ENCODE measurements at places on chromosomes 3 and 15. TPM values are rescaled to one million over a fixed set of nuclear protein-coding genes. Genes with fewer than 3 reads are reported as not detected.

SEMA3B gene
- 1.5 TPM for total RNA-seq

CHL1 gene
- total RNA-seq, result 8.1 TPM

MEGF11 gene
- 0.51 TPM for total RNA-seq

CNTN6 gene
- total RNA-seq, result 0.05 TPM

ARID3B gene
- total RNA-seq, result 6.6 TPM

PLSCR2 gene
- total RNA-seq, result not detected

CYP8B1 gene
- 21.2 TPM for total RNA-seq

CCDC33 gene
- total RNA-seq, result not detected

SYNPR gene
- not detected for total RNA-seq

- DNase-seq, result no peak
Observed at GRCh38 chr3:146838221-146838620, 233.1 kb upstream of the PLSCR5 start.

DNA sequence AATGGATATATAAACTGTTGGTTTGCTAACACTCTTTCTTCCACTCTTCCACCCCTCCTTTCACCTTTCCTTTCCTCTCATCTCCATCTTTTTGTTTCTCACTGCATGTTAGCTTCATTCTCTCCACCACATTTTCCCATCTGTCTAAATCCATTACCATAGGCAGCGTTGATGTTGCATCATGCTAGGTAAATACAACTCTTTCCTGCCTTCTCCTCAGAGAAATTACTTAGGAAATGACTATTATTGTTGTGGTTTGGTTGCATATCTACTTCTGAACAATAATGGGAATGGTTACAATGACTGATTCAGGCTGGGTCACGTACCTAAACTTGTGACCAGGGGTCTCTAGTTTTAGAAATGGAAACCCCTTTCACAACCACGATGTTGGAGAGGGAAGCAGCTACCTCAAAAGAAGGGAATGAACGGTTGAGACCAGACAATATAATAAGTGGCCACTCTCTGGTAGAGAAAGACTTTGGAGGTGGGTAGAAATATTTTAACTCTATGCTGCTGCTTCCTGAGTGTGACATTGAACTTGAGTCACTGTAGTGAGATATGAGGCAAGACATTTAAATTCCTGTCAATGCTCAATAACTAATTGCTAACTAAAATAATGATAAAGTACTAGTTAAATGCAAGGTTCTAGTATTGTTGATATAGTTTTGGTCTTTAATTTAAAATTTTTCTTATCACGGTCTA, 314.1 kb upstream of the TGFBR2 start:
- DNase-seq, result no peak

- no peak for DNase-seq
Observed at GRCh38 chr3:8938021-8938420, 25.3 kb downstream of the RAD18 start.

DNA sequence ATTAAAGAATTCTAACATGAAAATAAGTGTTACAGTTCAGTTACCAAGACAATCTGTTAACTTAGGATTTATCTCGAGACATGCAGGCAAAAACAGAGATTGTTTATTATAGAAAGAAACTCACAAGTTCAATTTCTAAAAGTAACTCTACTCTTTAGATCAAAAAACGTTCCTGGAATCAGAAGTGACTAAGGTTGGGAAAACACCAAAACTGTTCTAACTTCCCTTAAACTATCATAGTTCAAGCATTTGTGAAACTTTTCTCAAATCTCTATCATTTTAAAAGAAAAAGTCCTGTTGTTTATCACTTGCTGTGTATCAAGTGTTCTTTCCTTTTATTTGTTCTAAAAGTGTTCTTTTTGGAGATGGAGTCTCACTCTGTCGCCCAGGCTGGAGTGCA, 8.7 kb downstream of the WDR82 start:
- no peak for DNase-seq

DNA sequence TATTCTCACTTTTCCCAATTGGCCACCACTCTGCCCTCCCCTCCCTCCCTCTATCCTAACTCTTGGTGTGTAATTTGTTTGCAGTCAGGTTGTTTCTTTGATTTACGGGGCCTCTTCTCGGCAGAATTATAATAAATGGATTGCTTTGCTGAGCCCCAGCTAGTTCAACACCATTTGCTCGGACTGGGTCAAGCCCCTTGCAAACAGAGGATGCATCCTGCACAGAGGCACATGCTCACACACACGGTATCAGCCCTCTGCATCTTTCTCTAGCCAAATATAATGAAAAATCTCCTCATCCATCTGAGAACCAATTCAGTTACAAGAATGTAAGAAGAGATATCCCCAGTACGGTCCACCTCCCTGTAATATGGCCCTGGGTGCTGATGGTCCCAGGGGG, 97.7 kb downstream of the EPHB1 start:
- no peak for DNase-seq

DNA sequence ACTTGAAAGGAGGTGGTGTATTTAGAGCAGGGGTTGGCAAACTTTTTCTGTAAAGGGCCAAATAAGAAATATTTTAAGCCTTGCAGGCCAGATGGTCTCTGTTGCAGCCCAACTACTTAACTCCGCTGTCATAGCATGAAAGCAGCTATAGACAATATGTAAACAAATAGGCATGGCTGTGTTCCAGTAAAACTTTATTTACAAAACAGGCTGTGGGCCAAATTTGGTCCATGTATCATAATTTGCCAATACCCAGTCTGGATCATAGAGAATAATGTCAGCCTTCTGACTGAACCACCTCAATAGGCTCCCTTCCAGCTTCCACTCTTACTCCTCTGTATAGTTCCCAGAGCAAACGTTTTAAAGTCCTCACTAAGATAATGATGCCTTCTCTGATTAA, 638.8 kb upstream of the CFAP20DC start:
- DNase-seq, result no peak

DNA sequence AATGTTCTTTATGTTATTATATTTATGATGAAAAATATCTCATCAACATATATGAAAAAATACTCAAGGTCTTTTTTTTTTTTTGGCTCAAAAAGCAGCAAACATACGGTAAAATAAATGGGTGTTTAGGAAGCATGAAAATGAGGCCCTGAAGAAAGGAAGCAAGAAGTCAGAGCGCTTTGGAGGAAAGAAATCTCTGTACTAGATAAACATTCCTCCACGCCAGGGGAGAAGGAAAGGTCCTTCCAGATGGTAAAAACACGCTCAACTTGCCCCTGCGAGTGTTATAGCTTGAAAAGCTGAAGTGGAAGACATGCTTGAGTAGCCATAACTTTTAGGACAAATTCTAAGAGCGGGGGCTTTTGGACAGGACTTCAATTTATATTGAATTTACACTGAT, 52.9 kb downstream of the FEM1B start:
- DNase-seq, result no peak

GRCh38 chr3:16522834-16523233, 9.3 kb upstream of the RFTN1 start:
- DNase-seq, result no peak

- no peak for DNase-seq
Observed at GRCh38 chr3:183272791-183273190, 19.7 kb downstream of the B3GNT5 start.

- DNase-seq, result no peak
Observed at GRCh38 chr3:68007621-68008226, 353.3 kb upstream of the SUCLG2 start.

GRCh38 chr3:52962160-52962559, 64.8 kb upstream of the STIMATE start:
- DNase-seq, result no peak

DNA sequence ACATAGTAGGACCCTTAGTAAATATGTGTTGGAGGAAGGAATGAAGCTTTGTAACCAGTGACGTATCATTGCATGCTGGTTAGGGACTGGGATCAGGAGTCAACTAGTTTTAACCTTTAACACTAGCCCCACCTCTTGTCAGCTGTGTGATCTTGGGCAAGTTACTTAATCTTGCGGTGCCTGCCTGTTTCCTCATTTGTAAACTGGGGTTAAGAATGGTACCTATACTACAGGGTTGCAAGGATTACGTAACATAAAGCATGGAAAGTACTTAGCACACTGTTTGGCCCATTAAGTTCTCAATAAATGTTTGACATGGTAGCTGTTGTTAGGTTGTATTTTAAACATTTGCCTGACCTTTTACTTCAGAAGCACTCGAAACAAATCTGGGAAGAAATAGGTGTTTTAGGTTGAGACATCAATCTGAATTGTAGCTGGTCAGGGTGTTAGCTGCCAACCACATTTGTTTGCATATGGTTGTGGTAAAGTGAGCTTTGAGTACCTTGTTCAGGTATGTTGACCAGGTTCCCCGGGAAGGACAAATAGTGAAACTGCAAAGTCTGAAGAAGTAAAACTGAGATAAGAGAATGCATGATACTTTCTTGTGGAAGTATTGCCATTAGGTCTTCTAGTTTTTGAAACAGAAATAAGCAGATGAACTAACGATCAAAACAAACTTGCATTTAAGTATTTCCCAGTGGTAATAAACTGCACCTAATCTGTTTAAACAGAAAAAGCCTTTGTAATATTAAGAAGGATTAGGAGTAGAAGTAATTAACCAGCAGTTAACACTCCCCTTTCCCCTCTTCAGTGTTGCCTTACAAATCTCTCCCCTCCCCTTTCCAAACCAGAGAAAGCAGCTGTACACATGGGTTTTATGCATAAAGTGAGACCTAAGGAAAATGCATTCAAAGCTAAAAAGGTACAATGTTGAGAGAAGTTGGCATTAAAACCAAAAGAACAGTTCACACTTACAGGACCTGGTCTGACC, 25.8 kb upstream of the SCAANT1 start:
- DNase-seq, result no peak

- DNase-seq, result no peak
Observed at GRCh38 chr3:147411238-147411814, 2.2 kb downstream of the ZIC1 start.

DNA sequence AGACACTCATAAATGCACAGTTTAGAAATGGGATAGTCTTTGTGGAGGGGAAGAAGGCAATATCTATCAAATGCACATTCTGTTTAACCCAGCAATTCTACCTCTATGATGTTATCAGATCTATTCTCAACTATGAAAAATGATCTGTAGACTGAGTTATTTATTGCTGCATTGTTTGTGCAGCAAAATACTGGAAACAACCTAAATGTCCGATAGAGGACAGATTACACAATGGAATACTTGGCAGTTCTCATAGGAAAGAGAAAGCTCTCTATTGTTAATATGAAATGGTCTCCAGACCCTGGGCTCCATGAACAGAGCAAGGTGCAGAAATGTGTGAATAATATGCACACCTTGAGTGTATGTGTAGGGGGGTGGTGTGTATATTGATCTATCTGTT, 49.0 kb upstream of the SELENOK start:
- no peak for DNase-seq

- no peak for DNase-seq
Observed at GRCh38 chr15:38242055-38242454, 10.6 kb upstream of the SPRED1 start.

DNA sequence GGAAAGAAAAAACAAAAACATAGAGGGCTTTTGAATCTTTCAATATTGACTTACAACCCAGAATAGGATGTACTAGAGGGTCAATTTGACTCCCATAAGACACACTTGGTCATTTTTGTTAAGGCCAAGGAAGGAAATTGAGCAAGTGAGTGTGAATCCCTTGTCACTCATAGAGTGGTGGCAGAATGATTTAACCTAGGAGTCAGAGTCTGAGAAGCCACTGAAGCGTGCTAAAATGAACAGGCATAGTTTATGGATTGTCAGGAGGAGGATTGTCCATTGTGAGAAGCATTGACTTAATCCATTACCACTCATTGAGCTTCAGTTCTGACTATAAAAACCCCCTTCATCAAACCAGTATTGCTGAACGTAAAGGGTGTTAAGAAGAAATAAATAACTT, 8.2 kb upstream of the GCSAM start:
- DNase-seq, result no peak

Data from liver (tissue), 10 donors.